Psoas muscle (tissue), 8 donors: ENCODE measurements at places on chromosomes 4 and X.

- peaks cover 13% of the 10 kb centered on the region for H3K4me1 ChIP-seq
- H3K27ac ChIP-seq = no peak overlapping the region
- peak overlapping the region; percentile 78 for H3K4me3 ChIP-seq
- DNase-seq = no peak
Observed at GRCh38 chr4:44725166-44725565, 1.2 kb downstream of the GNPDA2 start.

DNA sequence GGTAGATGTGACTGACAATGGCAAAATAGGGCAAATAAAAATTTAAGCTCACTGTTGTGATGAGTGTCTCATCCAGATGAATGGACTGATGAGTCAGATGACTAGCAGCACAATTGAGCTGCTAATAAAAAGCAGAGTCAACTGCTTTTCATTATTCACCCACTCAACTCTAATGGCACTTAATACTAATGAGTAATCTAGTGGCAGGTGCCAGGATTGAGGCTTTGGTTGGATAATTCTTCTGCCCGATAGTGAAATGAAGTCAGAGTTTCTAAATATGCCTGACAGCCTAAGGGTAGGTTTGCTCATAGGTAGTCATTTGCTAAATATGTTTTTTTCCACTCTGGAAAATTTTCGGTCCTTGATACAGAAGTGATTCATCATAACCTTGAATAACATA lies 10.4 kb downstream of the OGT start:
- H3K27ac ChIP-seq = peak overlapping the region; percentile 61
- H3K4me3 ChIP-seq = no peak overlapping the region
- peaks cover 27% of the 10 kb centered on the region for H3K4me1 ChIP-seq
- no peaks in the 10 kb centered on the region for H3K27me3 ChIP-seq
- H3K36me3 ChIP-seq = peaks cover 41% of the 10 kb centered on the region

DNA sequence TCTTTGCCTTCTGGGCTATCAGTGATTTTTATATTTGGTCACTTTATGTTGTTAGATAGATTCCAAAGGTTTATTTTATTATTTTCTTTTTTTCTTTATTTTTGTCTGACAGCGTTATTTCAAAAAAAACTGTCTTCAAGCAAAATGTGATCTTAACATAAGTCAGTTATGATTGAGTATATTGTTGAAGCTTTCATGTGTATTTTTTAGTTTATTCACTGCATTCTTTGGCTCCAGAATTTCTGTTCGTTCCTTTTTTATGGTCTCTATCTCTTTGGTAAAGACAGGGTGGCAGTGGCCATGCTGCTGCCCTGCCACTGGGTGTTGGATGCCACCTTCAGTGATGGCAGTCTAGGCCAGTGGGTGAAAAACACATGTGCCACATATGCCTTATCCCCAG lies at the start of gene MAGEC3:
Gene MAGEC3 (plus strand): TSS at position 301 of the 400 bp plus-strand sequence. CDS start 0 bp downstream, at position 301.
- H3K27me3 ChIP-seq = no peaks in the 10 kb centered on the region
- no peaks in the 10 kb centered on the region for H3K4me1 ChIP-seq
- no peaks in the 10 kb centered on the region for H3K36me3 ChIP-seq
- no peak within 1 kb of the TSS for H3K27ac ChIP-seq
- no peak within 1 kb of the TSS for H3K4me3 ChIP-seq

- no peak for DNase-seq
- no peak overlapping the region for H3K4me3 ChIP-seq
- H3K27ac ChIP-seq = no peak overlapping the region
- no peaks in the 10 kb centered on the region for H3K36me3 ChIP-seq
- H3K27me3 ChIP-seq = no peaks in the 10 kb centered on the region
Observed at GRCh38 chr4:101419336-101420135, 72.2 kb upstream of the PPP3CA start.

- no peaks in the 10 kb centered on the region for H3K4me1 ChIP-seq
- peak overlapping the region; percentile 76 for H3K4me3 ChIP-seq
- no peak for DNase-seq
- H3K27ac ChIP-seq = no peak overlapping the region
- H3K27me3 ChIP-seq = no peaks in the 10 kb centered on the region
- H3K36me3 ChIP-seq = no peaks in the 10 kb centered on the region
Observed at GRCh38 chr4:170089274-170089667, 485 bp downstream of the AADAT start.
